ENCODE measurements at places on chromosomes 12 and 14.

DNA sequence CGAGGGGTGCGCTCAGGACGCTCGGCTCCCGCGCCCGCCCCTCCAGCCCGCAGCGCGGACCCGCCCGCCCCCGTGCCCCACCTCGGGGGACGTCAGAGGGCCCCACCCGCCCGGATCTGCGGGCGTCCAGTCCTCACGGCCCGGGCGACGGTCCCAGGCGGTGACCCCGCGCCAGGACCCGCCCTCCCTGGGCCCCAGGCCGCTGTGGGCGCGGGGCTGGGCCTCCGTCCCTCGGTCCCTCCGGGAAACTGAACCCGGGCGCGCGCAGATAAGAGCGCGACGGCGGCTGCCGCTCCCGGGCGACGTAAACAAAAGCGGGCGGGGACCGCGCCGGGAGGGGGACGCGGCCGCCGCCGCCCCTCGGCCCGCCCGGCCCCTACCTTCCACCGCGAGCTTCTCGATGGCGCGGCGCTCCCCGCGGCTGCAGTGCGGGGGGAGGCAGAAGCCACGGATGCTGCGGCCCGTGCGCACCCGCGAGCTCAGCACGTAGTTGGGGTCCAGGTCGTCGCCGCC is 1.1 kb downstream of the CKB start:
- DNase-seq: no peak

GRCh38 chr12:71439613-71440344 is at the start of gene LGR5:
TSS of gene LGR5 (plus strand) at chr12:71439798. CDS start at chr12:71440081, 283 bp downstream.
- peak; percentile 23 for DNase-seq

DNA sequence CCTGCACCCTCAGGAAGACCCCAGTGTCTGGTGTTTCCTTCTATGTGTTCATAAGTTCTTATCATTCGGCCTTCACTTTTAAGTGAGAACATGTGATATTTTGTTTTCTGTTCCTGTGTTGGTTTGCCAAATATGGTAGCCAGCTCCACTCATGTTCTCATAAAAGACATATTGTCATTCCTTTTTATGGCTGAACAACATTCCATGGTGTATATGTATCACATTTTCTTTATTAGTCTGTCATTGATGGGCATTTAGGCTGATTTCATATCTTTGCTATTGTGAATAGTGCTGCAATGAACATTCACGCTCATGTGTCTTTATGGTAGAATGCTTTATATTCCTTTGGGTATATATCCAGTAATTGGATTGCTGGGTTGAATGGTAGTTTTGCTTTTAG is 645.1 kb downstream of the SLC16A7 start:
- no peak for DNase-seq

- peak; percentile 82 for DNase-seq
Observed at GRCh38 chr12:55930771-55931316, at the start of gene DGKA. TSS of gene DGKA (plus strand) at chr12:55931162. CDS start at chr12:55936504, 5,342 bp downstream.

DNA sequence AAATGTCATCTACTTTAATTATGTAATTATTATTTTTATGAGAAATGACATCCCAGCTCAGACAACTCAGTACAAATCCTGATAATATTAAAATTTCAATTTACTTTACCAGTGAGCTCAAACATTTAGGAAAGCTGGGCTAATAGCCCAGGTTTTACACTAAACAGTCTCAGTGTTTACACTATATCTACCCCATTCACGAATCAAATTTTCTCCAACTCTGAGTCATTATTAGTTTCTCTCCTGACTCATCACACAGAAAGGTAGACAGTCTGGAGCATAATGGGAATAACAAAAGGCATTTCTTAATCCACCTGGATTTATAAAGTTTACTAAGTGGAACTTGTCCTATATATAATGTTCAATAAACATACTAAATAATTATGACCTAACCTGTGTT is 5.7 kb downstream of the PAWR start:
- DNase-seq: no peak

- DNase-seq: no peak
Observed at GRCh38 chr12:52295663-52296062, 4.3 kb upstream of the KRT81 start.

DNA sequence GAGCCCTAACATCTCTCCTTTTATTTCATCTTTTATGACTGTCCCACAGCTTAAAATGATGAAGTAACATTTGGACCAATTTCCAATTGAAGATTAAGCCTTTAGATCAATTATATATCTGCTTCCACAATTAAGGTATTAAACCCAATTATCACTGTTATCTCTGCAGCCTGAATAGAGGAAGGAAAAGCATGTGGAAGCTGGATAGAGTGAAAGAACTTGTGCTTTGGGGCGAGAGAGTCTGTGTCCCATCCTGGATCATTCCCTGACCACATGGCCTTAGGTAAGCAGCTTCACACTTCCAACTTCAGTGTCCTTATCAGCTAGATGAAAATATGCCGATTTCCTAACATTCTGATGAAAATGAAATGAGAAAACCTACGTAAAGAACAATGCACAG is 61.4 kb upstream of the TSPAN8 start:
- no peak for DNase-seq

DNA sequence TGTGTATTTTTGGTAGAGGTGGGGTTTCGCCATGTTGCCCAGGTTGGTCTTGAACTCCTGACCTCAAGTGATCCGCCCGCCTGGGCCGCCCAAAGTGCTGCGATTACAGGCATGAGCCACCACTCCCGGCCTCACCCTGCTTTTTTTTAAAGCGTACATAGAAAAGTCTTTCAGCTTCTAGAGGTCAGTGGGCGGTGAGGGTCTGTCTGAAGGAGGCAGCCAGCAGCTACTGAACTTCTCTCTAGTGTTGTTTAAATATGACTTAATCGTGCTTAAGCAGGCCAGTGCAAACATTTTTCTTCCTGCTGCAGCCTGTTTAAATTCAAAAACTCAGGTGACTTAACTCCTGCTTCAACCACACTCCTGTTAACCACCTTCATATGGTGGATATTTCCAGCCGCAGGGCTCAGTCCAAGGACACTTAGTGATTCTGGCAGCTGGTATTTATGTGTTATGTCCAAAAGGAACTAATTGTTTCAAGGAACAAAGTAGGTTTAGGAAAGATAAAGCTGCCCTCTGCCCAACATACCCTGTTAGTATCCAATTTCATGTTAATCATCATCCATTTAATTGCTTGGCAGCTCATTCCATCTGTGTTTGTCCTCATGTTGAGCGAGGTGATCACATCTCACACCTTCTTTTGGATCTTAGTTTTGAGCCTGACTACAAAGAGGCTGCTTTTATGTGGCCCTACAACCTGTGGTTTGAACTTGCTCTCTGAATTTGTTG is 2.0 kb downstream of the PRKAB1 start:
- DNase-seq: no peak

DNA sequence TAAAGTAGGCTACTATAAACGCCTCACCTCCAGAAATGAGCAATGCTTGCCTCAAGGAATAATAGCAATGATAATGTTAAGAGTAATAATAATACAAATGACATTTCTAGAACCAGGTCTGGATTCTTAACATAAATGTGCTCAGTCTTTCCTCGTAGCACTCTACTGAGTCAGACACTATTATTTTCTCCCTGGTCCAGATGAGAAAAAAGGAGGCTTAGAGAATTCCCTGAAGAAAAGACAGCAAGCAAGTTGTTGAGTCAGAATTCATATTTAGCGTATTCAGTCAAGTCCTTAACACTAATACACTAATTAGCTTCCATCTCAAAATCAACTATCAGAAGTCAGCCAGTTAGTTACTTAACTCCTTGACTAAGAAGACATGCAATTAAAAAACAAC is 13.2 kb downstream of the KCNC2 start:
- no peak for DNase-seq

- DNase-seq: no peak
Observed at GRCh38 chr12:4243091-4243490, 30.5 kb upstream of the CCND2 start.

DNA sequence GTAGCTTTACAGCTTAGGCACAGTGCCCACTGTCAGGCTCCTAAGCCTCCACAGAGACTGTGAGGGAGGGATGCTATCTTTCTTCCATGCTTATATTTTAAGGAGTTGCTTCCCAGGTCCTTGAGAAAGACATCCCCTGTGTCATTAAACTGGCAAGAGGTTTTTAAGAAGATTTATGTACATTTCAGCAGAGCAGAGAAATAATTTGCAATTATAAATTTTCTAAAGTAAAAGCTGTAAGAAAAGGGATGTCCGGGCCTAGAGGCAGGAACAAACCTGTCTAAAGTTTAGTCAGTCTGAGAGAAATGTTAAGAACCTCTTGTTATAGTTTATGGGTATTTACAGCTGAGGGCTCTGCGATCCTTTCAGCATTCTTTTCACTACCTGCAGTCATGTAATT is 716.1 kb downstream of the SLC16A7 start:
- no peak for DNase-seq

- no peak for DNase-seq
Observed at GRCh38 chr14:69049675-69050074, 70.6 kb upstream of the ACTN1 start.

- no peak for DNase-seq
Observed at GRCh38 chr14:96080571-96080970, 41.4 kb downstream of the C14orf132 start.

DNA sequence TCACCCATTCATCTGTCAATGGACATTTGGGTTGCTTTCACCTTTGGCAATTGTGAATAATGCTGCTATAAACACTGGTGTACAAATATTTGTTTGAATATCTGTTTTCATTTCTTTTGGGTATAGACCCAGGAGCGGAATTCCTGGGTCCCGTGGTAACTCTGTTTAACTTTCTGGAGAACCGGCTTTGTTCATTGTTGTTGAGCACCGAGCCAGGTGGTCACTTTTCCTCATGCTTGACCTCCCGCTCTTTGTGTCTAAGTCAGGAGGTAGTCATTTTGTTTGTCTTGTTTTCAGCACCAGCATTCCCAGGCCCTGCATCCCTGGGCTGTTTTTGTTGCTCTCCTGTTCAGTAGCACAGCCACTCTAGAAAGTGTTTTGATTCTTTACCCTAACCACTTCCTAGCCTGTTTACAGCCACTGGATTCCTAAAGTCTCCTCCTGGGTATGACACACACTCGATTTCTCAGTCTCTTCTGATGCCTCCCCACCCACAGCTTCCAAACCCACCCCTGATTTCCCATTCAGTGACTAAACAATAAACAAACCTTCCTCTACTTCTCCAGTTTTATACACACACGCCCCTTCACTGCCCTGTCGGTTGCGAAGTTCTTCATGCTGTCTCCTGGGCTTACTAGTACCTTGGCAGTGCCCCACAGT is 37.9 kb downstream of the B4GALNT3 start:
- DNase-seq: no peak

- no peak for DNase-seq
Observed at GRCh38 chr12:92973614-92974013, 44.5 kb upstream of the EEA1 start.

DNA sequence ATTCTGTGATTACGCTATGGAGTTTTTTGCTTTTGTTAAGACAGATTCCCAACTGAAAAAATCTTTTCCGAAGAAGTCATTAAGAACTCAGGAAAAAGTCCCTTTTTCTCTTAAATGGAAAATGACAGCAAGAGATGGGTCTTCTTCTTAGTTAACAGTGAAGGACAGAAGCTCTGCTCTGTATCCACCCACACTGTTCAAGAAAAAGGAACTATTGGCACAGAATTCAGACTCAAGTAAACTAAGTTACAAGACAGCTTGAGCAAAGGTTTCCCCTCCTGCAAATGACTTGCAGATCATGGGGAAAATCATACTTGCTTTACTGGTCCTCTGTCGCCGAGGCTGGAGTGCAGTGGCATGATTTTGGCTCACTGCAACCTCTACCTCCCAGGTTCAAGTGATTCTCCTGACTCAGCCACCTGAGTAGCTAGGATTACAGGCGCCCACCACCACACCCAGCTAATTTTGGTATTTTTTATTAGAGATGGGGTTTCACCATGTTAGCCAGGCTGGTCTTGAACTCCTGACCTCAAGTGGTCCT is 137.1 kb upstream of the AEBP2 start:
- DNase-seq: no peak

- no peak for DNase-seq
Observed at GRCh38 chr12:46177025-46177424, 91.8 kb downstream of the SLC38A1 start.

- DNase-seq: no peak
Observed at GRCh38 chr14:90521930-90522483, 125.2 kb downstream of the CALM1 start.

- DNase-seq: no peak
Observed at GRCh38 chr12:15206831-15207389, 14.3 kb downstream of the RERG start.

Data from stimulated activated naive CD8-positive, alpha-beta T cell treated with anti-CD3 and anti-CD28 coated beads, Interleukin-15, Interleukin-2, amounts not matched to agents 100 U/mL and 50 U/mL, for 24 hours (primary cell).